Motor neuron (in vitro differentiated cells): ENCODE measurements at places on chromosomes 16 and 17. TPM values are rescaled to one million over a fixed set of nuclear protein-coding genes. Genes with fewer than 3 reads are reported as not detected.

- no peak for ATAC-seq
Observed at GRCh38 chr16:10256784-10257641, 74.8 kb upstream of the GRIN2A start.

GRCh38 chr17:49815761-49816281, 27.3 kb downstream of the KAT7 start:
- ATAC-seq: peak; percentile 70

DNA sequence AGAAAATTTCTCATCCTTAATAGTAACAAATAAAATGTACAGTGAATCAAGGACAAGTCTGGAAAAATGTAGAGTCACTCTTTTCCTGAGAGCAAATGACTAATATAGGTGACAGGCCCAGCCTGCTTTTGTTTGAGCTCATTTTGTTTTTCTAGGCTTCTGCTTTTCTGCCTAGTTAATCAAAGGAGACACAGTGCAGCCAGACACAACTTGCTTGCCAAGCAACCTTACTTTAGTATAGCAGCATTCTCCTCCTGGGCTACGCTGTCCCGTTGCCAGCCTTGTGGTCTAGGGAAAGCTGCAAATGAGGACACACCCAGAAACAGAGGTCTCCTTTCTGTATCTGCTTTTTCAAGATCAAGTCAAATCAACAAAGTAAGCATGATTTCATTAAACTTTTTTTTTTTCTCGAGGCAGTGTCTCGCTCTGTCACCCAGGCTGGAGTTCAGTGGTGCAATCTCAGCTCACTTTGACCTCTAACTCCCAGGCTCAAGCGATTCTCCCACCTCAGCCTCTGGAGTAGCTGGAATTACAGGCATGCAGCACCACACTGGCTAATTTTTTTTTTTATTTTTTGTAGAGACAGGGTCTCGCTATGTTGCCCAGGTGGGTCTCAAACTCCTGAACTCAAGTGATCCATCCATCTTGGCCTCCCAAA, 17.2 kb downstream of the GINS3 start:
- peak; percentile 88 for ATAC-seq

Gene ANKFY1
- total RNA-seq: 37.1 and 37.2 TPM in 2 replicates

- ATAC-seq: no peak
Observed at GRCh38 chr17:51725185-51725584, 433.3 kb downstream of the CA10 start.

DNA sequence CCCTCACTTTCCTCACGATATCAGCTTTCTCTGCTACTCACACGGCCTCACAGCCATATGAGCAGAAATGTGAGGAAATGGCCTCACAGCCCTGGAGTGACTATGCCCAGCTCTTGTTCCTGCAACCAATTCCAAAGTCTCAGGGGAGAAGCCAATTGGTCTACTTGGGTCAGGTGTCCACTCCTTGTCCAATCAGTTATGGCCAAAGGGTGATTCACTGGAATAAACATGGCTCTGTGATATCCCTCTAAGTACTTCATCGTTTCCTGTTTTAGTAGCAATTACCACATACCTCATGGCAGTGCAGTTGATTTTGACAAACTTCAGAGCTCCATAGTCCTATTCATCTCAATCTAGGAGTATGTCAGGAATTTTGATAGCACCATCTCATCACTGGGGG, 195.4 kb downstream of the KATNIP start:
- no peak for ATAC-seq

GRCh38 chr17:39643271-39643670, 6.3 kb downstream of the STARD3 start:
- peak; percentile 13 for ATAC-seq

GRCh38 chr16:676913-677312, 1.4 kb downstream of the RHBDL1 start:
- ATAC-seq: no peak

DNA sequence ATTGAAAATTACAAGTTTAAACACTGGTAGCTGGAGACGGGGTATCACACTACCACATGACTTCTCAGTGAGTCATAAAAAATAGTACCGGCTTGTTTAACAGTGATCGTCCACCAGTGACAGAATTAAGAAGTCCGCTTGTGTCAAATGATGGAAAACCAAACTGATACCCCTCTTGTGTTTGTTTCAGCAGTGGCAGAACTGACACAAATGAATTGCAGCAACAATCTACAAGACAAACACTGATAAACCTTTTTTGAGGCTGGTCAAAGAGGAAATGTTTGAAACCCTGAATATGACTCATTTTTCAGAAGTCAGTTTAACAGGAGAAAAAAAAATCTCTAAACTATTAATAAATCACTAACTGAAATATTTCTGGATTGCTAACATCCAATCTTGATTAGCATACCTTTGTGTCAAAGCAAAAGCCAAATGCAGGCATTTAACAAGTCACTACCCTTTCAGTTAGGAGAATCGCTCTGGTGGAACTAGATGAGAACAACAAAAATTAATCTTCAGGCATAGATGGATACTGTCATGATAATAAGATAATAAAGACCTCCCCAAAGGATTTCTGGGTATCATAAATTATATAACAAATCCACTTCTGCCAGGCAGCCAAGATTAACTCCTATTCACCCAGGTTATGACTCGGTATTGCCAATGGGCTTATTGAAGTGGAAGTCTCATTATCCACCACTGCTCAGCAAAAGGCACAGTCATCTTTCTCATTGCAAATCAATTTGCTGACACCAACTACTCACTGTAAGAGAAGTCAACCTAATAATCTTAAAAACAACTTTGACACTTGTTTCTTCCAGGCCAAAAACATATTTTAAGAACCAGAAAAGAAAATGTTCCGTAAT, 20.8 kb downstream of the DCUN1D3 start:
- ATAC-seq: peak; percentile 65

DNA sequence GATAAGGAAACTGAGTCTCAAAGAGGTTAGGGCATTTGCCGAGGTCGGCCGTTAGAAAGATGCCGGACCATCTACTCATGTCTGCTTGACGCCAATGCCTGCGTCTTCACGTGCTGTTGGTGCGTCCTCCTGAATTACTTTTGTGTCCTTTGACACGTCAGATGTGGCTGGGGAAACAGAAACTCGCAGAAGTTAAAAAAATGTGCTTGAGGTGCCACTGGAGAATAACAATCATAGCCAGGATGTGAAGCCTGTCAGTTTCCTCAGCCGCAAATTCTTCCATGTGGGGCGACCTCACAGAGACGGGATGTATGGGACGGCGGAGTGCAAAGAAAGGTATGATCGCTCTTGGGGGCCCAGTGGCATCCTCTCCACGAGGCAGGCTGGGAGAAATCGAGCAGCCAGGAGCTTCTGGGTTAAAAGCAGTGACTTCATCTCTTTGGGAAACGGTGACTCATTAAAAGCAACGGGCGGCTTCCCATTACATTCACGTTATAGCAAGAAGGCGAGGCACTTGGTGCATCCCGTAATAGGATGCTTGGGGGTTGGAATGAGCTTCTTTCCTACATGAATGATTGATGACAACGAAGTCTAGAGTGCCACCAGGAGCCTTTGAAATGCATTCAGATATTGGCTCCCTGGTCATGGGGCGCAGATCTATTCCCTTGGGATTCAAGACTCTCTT, 67.8 kb downstream of the BMERB1 start:
- peak; percentile 95 for ATAC-seq
